ENCODE measurements at places on chromosomes 12 and 14.

GRCh38 chr12:52020539-52021336 lies 14.0 kb downstream of the TAMALIN start:
- no peak for DNase-seq

GRCh38 chr14:48991141-48991540 lies 595.0 kb downstream of the RPS29 start:
- DNase-seq = no peak

DNA sequence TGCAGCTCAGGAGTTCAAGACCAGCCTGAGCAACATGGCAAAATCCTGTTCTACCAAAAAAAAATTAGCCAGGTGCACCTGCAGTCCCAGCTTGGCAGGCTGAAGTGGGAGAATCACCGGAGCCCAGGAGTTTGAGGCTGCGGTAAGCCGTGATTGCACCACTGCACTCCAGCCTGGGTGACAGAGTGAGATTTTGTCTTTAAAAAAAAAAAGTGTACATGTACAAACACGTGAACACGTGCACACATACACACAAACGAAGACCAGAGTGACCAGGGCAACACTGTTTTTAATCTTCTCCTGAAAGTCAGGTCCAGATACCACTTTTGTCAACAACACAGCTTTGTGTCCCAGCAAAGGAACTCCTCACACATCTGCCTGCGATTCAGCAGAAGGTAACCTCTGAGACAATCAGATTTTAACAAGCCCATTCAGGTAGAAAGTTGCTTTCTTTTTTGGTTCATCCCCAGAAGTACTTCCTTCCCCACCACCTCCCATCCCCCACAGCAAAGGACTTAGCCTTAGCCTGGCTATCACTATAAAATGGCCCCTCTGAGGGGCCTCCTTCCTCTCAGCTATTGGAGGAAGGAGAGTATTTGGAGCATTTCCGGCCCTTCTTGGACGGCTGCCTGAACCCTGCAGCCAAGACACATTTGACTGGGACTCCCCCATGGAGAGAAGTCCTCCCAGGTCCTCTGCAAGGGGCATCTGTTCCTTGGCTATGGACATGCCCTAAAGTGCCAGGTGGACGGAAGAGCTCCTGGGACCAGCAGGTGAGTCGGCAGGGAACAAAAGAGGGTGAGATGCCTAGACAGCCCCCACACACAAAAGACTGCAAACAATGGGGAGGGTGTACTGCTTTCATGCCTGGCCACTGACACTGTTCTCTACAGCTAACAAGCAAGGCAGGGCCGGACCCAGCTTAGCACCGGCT lies 9.8 kb downstream of the CTDSP2 start:
- peak; percentile 68 for DNase-seq

- DNase-seq = no peak
Measured at GRCh38 chr14:53509276-53510244, 356.4 kb upstream of the DDHD1 start.

DNA sequence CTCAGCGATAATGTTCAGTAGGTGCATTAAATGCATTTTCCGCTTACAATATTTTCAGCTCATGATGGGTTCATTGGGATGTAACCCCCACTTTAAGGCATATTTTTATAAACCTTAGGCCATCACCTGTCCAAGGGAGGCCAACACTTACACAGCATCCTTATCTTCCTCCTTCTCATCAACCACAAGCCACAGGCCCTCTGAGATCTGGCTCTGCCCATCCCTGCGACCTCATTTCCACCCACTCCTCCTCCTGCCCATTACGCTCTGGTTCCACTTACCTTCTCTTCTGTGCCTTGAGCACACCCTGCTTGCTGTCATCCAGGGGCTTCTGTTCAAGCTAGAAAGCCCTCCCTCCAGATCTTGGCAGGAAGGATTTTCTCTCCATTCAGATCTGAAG lies 93.2 kb downstream of the EGLN3 start:
- DNase-seq = no peak

DNA sequence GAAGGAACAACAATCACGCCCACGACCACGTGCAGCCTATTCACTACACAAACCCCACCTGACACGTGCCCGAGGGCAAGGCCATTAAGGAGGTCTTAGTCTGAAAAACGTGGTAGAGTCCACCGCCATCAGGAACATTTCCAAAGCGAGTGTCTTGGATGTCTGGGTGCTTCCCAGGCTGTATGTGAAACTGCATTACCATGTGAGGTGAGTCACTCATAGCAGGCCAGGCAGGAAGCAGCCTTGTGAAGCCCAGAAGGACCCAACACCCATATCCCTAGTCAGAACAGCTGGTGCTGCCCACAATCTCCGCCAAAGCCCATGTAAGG lies 3.3 kb upstream of the KRT79 start:
- no peak for DNase-seq

GRCh38 chr14:92341791-92342190 lies 18.8 kb downstream of the SLC24A4 start:
- DNase-seq = no peak

DNA sequence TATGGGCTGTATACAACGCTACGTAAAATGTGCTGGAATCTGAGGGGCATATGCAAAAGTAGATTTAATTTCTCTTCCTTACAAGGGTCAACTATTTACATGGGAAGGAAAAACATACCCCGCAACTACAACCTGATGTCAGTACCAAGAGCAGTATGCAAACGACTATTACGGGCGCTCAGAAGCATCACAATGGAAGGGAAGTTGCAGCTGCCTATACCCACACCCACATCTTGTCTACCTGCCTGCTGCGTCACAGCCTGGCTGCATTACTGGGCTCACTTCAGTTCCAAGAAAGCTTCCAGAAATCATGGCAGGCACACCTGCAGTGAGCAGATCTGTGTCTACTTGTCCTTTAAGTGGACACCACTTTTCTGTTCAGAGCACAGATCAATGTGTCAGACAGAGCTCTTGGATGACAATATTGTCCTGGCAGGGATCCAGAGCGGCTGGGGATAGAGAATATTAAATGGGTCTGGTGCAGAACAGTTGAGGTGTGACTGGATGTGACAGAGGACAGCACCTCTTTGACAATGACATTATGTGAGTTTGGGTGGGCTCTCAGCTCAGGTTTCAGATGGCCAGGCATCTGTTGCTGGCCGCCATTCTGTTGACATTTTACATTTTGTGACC lies 41.5 kb upstream of the GNG2 start:
- no peak for DNase-seq

GRCh38 chr12:47889040-47889439 lies 15.8 kb downstream of the VDR start:
- no peak for DNase-seq

DNA sequence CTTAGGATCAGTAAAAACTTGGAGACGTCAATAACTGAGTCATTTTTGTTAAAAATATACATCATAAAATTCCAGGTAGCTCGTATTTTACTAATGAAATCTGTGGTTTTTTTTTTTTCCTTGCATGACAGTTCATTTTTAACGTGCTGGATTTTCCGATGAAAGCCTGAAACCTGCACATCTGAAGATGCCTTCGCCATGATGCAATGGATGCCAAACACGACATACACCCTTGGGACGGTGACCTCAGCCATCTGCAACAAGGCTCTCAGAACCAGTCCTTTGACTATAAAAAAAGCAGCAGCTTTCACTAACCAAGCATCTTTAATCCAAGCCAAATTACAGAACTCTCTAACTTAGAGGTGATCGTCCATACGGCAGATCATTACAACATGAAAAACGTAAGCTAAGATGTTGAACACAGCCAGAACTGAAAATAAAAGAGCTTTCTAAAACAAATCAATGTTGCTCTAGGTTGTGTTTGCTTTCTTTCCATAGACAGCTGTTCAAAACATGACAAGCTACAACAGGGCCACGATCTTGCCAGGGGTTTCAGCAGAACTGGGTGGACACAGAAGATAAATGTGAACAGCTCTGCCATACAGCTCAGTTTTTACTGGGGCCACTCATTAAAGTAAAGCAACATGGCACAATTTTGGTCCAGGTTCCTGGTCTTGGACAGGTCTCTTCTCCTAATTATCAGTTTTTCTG lies 7.8 kb downstream of the NIN start:
- no peak for DNase-seq

DNA sequence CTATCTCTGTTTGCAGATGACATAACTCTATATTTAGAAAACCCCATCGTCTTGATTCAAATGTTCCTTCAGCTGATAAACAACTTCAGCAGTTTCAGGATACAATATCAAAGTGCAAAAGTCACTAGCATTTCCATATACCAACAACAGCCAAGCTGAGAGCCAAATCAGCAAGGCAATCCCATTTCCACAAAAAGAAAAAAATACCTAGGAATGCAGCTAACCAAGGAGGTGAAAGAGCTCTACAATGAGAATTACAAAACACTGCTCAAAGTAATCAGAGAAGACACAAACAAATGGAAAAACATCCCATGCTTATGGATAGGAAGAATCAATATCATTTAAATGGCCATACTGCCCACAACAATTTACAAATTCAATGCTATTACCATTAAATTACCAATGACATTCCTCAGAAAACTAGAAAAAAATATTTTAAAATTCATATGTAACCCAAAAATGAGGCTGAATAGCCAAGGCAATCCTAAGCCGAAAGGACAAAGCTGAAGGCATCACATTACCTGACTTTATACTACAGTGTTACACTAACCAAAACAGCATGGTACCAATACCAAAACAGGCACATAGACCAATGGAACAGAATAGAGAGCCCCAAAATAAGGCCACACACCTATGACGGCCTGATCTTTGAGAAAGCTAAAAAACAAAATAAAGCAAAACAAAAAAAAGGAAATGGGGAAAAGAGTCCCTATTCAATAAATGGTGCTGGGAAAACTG lies 901.7 kb downstream of the LRFN5 start:
- no peak for DNase-seq

- no peak for DNase-seq
Measured at GRCh38 chr14:52121441-52121840, 52.6 kb upstream of the NID2 start.

GRCh38 chr12:31026202-31026601 lies 47.5 kb upstream of the DDX11 start:
- no peak for DNase-seq

DNA sequence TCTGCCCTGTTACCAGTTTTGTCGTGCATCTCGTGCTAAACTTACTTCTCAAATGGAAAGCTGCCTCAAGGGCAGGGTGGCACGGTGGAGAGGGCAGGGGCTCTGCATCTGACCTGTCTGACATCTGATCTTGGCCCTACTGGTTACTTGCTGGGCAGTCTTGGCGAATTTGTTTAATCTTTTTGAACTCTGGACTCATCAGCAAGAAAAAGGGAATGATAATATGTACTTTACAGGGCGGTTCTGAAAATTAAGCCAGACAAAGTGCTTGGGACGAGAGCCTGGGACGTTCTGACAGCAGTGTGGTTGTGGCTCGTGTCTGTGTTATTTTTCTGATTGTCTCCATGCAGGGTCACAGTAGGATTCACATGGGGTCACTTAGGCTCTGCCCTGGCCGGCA lies 659.3 kb downstream of the VRK1 start:
- DNase-seq = no peak

DNA sequence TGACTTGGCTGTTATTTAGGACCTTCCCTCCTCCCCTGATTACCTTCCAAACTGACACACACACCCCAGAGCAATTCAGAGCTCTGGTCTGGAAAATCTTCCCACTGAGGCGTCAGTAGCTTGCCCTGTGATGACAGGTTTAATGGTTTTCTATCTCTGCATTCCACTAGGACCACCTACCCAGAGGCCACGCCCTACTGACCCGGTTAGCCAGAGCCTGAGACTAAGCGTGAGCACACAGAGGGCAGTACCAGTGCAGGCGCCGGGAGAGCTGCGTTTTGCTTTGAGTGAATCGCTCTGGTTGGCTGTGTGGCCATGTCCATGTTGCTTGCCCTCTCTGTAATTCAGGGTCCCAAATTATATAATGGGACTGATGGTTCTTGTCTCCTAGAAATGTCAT lies 36.2 kb upstream of the ATP2A2 start:
- no peak for DNase-seq

- DNase-seq = no peak
Measured at GRCh38 chr12:123491056-123491455, 33.1 kb downstream of the SNRNP35 start.

DNA sequence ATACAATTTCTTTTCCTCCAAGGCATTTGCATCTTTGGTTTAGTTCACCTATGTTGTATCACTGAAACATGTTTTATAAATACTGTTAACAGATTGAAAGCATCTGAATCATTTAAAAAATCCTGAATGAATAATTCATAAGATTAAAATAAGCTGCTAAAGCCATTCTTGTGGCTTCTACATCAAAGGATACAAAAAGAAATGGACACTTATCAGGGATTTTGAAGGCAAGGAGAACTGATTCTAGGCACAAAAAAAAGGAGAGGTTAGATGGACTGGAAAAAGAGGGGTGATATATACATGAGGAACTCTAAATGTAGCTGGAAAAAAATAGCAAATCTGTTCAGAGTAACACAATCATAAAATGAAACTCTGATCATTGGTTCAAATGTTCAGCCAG lies 5.8 kb upstream of the OVCH1 start:
- no peak for DNase-seq

DNA sequence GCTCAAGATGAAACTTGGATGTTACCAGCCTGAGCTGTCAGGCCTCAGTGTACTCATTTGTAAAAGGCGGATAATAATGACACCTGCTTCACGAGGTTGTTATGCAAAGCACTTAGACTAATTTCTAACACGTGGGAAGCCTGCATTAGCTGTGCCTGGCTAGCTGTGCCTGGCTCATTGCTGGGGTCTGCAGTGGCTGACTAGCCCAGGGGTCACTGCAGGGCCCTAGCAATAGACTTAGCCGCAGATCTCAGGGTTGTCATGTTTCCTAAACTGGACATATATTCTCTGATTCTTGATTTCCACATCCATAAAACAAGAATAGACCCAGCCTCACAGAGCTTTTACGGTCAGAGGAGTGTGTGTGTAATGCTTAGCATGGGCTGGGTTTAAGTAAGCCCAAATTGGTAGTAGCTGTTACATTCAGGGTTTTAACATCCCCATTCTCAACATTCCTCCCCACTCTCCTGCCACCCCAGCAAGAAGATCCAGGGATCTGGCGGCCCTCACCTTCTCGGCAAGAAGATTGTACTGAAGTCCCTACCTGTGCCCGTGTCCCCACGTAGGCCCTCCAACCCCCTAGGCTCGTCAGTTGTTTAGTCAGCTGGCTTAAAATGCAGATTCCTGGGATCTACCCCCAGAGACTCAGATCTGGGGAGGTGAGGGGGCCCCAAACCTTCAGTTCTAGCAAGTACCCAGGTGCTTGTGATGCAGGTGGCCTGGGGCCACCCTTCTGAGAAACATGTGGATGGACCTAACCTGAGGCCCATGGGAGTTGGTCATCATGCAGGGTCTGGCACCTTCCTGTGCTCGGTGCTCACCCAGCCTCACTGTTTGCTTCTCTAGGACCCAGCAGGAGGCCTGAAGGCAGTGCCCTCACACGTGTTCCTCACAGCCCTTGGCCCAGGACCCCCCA lies 8.6 kb downstream of the NR4A1 start:
- DNase-seq = no peak

DNA sequence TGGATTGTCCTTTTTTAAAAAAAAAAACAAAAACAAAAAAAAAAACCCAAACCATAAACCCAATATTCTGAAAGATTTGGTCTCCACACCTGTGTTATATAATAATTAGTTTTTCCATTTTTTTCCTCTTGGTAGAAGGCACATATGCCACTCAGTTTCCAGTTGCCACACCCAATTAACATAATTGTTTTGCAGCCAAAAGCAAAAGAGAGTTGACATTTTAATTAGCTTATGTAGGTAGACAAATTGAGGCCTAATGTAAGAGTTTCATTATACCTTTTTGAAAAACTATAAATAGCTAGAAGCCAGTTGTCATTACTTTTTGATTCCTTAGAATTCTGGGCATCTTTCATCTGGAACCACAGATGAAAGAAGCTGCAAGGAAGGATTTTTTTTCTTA lies 21.0 kb downstream of the PTPN11 start:
- no peak for DNase-seq

- DNase-seq = no peak
Measured at GRCh38 chr12:104669089-104669721, 212.5 kb downstream of the CHST11 start.

GRCh38 chr14:35212471-35213142 lies 79.6 kb upstream of the PSMA6 start:
- DNase-seq = no peak

Measured in smooth muscle cell of the brain vasculature (primary cell).